ENCODE measurements at places on chromosomes 6 and 20. TPM values are rescaled to one million over a fixed set of nuclear protein-coding genes. Genes with fewer than 3 reads are reported as not detected.

GRCh38 chr6:160810238-160810637, 108.2 kb downstream of the PLG start:
- H3K4me3 ChIP-seq: no peak overlapping the region
- no peak for DNase-seq
- H3K27me3 ChIP-seq: no peaks in the 10 kb centered on the region
- H3K4me1 ChIP-seq: no peaks in the 10 kb centered on the region
- H3K36me3 ChIP-seq: no peaks in the 10 kb centered on the region
- no peak overlapping the region for H3K27ac ChIP-seq

- no peaks in the 10 kb centered on the region for H3K27me3 ChIP-seq
- no peaks in the 10 kb centered on the region for H3K36me3 ChIP-seq
- DNase-seq: no peak
Observed at GRCh38 chr6:155274533-155274932, 10.7 kb downstream of the CLDN20 start.

GRCh38 chr20:36093025-36093803, 61.3 kb upstream of the EPB41L1 start:
- H3K4me1 ChIP-seq: peaks cover 42% of the 10 kb centered on the region
- peak overlapping the region; percentile 63 for H3K4me3 ChIP-seq
- H3K27ac ChIP-seq: peak overlapping the region; percentile 57
- no peaks in the 10 kb centered on the region for H3K36me3 ChIP-seq

DNA sequence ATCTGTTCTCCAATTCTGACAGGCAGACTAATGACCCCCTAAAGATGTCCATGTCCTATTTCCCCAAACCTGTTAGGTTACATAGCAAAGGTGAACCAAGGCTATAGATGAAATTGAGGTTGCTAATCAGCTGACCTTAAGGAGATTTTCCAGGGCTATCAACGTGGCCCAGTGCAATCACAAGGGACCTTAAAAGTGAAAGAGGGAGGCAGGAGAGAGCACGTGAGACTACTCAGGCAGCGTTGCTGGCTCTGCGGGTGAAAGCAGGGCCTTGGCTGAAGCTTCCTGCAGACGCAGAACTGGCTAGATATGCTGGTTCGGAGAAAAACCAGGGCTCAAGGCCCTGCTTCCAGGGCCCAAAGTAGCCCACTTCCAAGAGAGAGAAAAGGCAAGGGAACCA, 78.7 kb downstream of the NCOA7 start:
- no peaks in the 10 kb centered on the region for H3K36me3 ChIP-seq
- H3K27me3 ChIP-seq: no peaks in the 10 kb centered on the region
- H3K4me1 ChIP-seq: peaks cover 17% of the 10 kb centered on the region
- DNase-seq: no peak

DNA sequence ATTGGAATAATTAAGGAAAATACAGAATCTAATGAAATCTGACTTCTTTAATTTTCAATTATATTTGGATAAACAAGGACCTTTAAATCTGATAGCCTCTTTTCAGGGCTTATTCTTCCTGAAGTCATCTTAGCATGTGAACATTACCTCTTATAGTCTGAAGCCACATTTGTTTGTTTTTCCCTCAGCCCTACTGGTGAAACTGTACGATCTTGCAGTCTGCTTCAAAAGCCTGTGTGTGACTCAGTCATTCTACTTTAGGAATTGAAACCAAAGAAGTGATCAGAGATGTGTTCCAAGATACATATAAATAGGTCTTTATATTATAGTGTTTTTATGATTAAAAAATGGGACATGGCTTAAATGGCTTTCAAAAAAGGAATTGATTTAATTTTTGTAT, 67.5 kb downstream of the MACROD2 start:
- no peaks in the 10 kb centered on the region for H3K27me3 ChIP-seq
- no peaks in the 10 kb centered on the region for H3K4me1 ChIP-seq
- DNase-seq: no peak
- H3K36me3 ChIP-seq: no peaks in the 10 kb centered on the region
- no peak overlapping the region for H3K4me3 ChIP-seq
- H3K27ac ChIP-seq: no peak overlapping the region

The CFB gene
- 12.3 TPM for total RNA-seq

The CCDC170 gene
- total RNA-seq: 0.57 TPM

DNA sequence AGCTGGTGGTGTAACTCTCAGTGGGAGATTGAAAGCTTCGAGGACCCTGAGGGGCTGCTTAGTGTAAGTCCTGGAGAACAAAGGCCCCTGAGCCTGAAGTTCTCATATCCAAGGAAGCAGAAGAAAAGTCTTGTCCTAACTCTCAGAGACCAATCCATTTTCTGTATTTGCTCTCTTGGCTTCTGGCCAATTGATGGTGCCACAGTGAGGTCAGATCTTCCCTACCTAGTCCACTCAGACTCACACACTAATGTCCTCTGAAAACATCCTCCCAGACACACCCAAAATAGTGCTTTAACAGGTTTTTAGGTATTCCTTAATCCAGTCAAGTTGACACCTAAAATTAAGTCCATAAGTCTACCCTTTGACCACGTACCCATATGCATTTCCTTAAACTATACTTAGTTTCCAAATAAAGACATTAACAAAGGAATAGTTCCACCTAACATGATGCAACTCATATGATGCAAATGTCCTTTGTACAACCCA, 29.4 kb downstream of the ZNF292 start:
- DNase-seq: no peak
- H3K27me3 ChIP-seq: no peaks in the 10 kb centered on the region
- peaks cover 33% of the 10 kb centered on the region for H3K4me1 ChIP-seq
- H3K4me3 ChIP-seq: no peak overlapping the region

DNA sequence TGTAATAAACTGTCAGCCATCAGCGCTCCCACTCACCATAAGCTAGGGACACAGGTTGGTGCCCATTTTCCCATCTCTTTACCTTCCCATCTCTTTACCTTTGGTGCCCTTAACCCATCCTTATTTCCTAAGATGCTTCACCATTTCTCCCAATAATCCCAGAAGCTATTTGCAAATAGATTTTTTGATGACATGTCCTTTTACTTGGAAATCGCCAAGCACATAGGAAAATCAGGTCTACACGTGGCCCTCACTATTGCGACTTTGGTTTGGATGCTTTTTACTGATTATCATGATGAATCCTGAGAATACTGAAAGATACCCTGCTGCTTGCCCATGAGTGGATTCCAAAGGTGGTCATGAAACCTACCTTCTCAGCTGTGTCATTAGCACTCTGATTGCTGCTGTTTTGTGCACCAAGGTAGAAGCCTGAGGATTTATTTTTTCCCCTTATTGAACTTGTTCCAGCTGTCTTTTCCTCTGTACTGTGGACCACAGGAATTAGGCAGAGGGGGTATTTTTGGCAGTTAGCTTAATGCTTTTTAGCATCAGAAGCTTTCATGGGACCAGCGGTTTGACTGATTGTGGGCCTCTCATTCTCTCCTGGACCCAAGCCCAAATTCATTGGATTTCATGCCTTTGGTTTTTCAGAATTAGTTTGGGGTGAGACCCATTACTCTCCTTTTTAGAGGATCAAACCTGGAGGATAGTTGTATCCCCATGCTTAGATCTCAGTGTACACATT, 229.6 kb upstream of the RIN2 start:
- no peaks in the 10 kb centered on the region for H3K36me3 ChIP-seq
- DNase-seq: no peak

The SLC17A2 gene
- total RNA-seq: not detected

GRCh38 chr20:1702328-1702727, 44.7 kb upstream of the SIRPG start:
- no peaks in the 10 kb centered on the region for H3K36me3 ChIP-seq
- DNase-seq: peak; percentile 26
- H3K4me3 ChIP-seq: no peak overlapping the region
- H3K27me3 ChIP-seq: no peaks in the 10 kb centered on the region
- H3K27ac ChIP-seq: no peak overlapping the region
- no peaks in the 10 kb centered on the region for H3K4me1 ChIP-seq

The KIFC1 gene
- total RNA-seq: not detected

DNA sequence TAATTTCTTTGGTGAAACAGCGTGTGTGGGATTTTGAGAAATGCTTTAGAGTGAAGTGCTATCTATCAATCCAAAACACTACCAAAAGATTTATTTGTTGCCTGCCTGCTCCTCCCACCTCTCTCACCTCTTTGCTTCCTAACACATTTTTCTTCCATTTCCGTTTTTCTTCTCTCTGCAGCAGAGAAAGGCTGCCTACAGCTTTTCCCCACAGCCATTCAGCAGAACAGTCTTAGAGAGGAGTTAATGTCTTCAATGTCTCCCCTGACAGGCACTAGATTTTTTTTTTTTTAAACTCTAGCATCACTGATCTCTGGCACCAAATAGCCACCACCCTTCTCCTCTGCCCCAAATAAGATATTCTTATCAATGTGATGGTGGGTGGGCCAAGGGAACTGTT, 327.8 kb upstream of the MAN1A1 start:
- no peak overlapping the region for H3K4me3 ChIP-seq
- H3K36me3 ChIP-seq: no peaks in the 10 kb centered on the region

The SLC32A1 gene
- not detected for total RNA-seq

DNA sequence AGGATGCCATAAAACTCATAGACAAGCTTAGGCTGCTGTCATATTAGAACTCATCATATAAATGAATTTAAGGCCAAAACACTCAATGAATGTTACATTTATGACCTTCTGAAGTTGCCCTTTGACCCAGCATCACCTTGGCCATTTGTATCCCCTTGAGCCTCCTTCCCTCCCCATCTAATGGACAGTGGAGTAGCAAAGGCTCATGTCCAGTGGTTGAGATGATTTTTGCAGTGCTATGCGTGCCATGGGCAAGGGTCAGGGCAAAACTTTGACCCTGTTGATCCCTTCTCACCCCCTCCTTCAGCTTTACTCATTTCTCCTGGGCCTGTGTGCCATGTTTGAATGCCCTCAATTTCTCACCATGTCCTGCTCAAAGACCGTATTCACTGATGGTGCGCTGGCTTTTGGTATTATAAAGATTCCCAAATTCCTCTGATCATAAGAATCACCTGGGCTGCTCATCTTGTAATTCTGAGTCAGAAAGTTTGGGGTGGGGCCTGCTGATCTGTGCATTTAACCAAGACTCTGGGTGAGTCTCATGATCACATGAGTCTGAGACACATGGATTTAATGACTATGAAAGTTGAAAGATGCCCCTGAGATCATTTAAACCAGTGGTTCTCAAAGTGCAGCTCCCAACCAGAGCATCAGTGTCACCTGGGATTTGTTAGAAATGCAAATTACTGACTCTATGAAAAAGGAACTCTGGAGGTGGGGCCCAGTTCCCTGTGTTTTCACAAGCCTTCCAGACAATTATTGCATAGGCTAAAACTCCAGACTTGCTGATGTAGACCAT, 57.5 kb upstream of the IL20RA start:
- no peaks in the 10 kb centered on the region for H3K27me3 ChIP-seq
- DNase-seq: no peak
- H3K4me1 ChIP-seq: no peaks in the 10 kb centered on the region

DNA sequence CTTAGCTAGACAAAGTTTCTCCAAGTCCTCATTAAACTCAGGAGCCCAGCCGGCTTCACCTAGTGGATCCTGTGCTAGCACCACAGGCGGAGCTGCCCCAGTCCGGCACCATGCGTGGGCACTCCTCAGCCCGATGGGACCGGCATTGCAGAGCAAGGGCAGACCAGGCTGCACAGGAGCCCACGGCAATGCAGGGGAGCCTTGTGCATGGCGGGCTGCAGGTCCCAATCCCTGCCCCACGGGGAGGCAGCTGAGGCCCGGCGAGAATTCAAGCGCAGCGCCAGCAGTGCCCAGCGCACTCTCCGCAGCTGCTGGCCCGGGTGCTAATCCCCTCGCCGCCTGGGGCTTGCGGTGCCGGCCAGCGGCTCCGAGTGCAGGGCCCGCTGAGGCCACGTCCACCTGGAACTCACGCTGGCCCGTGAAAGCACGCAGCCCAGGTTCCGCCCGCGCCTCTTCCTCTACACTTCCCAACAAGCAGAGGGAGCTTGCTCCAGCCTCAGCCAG, 292.3 kb upstream of the EYS start:
- peak; percentile 85 for DNase-seq
- no peaks in the 10 kb centered on the region for H3K36me3 ChIP-seq
- no peaks in the 10 kb centered on the region for H3K4me1 ChIP-seq
- no peak overlapping the region for H3K4me3 ChIP-seq

DNA sequence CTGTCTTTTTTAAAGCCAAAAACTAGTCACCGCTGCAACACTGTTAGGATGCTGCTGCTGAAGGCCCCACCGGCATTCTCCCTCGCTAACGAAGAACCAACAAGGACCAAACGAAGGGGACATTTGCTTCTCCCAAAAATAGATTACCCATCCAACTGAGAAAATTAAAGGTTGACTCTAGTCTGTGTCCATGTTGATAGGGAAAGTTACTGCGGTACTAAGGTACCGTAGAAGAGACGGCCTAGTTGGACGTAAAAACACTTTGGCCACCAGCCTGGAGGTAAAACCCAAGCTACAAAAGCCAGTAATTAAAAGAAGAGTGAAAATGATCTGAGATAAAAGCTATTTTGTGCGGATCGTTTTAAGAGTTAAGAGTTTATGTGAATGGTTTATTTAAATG, 11.8 kb upstream of the FOXF2 start:
- H3K4me3 ChIP-seq: no peak overlapping the region
- H3K27ac ChIP-seq: no peak overlapping the region
- DNase-seq: no peak
- peaks cover 5% of the 10 kb centered on the region for H3K27me3 ChIP-seq
- H3K4me1 ChIP-seq: peaks cover 54% of the 10 kb centered on the region

- H3K4me1 ChIP-seq: no peaks in the 10 kb centered on the region
- H3K27me3 ChIP-seq: peaks cover 44% of the 10 kb centered on the region
- no peaks in the 10 kb centered on the region for H3K36me3 ChIP-seq
- no peak overlapping the region for H3K4me3 ChIP-seq
- no peak overlapping the region for H3K27ac ChIP-seq
Observed at GRCh38 chr6:40325791-40326190, 261.4 kb downstream of the LRFN2 start.

The FRS3 gene
- 9.9 TPM for total RNA-seq

GRCh38 chr6:140459209-140459608, 1084.8 kb upstream of the CITED2 start:
- H3K27ac ChIP-seq: no peak overlapping the region
- H3K27me3 ChIP-seq: no peaks in the 10 kb centered on the region
- no peak for DNase-seq
- peaks cover 17% of the 10 kb centered on the region for H3K4me1 ChIP-seq
- H3K36me3 ChIP-seq: no peaks in the 10 kb centered on the region

DNA sequence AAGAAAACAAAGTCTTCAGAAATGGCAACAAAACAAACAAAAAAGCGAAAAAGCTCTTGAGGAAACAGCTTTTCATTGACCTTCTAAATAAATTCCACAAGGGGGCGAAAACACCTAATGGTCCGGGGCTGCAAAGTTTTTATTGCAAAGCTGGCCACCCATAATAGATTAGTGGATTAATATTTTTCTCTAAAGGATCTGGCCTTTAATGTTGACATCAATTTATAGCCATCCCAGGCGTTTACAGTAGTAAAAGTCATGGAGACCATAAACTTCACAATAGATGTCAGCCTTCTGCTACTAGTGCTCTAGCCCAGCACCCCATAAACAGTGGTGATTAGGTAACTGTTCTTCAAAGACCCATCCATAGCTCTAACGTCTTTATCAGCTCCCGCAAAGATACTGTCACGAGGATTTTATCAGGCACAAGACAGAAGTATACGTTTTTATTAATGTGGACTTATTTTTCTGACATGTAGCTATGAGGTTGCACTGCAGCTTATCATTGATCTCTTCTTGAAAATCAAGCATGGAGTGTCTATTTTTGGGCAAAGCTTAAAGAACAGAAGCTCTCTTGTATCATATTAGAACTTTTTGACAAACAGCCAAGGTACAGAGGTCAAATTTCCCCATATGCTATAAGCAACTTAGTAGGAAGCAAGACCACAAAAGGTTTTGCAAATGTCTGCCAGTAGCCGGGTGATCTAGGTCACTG, 4.7 kb downstream of the CITED2 start:
- DNase-seq: no peak
- H3K4me1 ChIP-seq: peaks cover 23% of the 10 kb centered on the region
- peaks cover 11% of the 10 kb centered on the region for H3K36me3 ChIP-seq
- peak overlapping the region; percentile 96 for H3K27ac ChIP-seq

Measured in esophagus muscularis mucosa (tissue), 4 donors.